ENCODE measurements at places on chromosomes 6 and 20.

GRCh38 chr6:11922901-11923300, 89.2 kb upstream of the HIVEP1 start:
- DNase-seq = no peak

- peak; percentile 16 for DNase-seq
These were observed 28.7 kb downstream of the PYGB start for GRCh38 chr20:25276533-25277050.

DNA sequence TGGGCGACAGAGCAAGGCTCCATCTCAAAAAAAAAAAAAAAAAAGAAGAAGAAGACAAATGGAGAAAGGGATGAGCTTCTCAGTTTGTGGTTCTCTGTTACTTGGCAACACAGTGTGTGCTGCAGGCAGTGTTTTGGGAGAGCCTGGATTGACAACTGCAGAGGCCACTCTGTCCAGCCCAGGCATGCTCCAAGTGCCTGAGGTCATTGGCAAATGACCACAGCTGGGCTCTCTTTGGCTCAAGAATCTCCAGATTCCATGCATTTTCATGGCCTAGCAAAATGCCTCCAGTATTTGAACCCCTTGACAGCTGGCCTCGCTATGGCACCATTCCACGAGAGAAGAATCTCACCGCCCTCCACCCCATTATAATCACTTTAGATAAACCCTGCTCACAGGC, 126.2 kb downstream of the ANKRD60 start:
- DNase-seq = peak; percentile 77

DNA sequence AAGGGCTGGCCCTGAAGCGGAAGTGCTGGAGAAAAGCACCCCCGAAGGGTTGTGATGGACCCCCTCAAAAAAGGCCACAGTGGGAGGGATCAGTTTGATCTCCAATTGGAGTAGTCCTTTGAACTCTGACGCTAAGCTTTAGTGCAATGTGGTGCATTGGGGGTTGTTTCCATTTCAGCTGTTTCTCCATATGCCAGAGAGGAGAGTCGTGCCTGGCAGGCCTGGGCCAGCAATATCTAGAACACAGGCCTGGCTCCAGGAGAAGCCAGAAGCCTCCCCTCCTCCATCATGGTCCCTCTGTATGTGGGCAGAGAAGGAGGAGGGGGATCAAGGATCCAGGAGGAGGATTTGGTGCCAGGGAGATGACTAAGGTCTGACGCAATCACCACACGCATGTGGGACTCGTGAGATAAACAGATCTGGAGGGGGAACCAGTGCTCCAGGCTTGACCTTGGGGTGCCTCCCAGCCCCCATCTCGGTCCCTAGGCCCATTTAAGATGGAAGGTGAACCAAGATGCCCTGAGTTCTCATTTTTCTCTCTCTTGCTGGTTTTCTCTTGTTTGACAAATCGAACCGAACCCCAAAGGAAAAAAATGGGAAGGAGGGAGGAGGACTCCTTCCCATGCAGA, 517.4 kb upstream of the JARID2 start:
- no peak for DNase-seq

DNA sequence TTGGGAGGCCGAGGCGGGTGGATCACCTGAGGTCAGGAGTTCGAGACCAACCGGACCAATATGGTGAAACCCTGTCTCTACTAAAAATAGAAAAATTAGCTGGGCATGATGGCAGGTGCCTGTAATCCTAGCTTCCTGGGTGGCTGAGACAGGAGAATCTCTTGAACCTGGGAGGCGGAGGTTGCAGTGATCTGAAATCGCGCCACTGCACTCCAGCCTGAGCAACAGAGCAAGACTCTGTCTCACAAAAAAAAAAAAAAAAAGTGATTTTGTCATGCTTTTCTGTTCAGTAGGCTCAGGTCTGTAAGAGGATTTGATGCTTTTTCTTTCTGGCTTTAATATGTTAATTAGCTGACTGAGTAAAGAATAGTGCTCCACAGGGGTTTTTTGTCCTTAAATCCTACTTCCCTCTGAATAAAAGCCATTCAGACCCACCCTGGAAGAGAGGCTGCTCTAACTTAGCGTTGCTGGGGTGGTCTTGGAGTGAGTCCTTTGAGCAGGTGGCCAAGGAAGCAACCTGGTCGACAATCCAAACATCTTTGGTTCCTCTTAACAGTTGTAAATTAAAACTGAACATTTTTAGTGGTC, 19.0 kb downstream of the MCM8 start:
- DNase-seq = no peak

- no peak for DNase-seq
These were observed 25.6 kb downstream of the BLTP3A start for GRCh38 chr6:34817446-34817845.

- no peak for DNase-seq
These were observed 19.6 kb downstream of the MYLIP start for GRCh38 chr6:16148498-16148897.

- DNase-seq = no peak
These were observed 11.2 kb downstream of the ZNF337 start for GRCh38 chr20:25685276-25686080.

GRCh38 chr6:39228111-39228971, 934 bp downstream of the KCNK5 start:
- no peak for DNase-seq

- DNase-seq = no peak
These were observed 36.0 kb upstream of the MTRF1L start for GRCh38 chr6:153038378-153039057.

DNA sequence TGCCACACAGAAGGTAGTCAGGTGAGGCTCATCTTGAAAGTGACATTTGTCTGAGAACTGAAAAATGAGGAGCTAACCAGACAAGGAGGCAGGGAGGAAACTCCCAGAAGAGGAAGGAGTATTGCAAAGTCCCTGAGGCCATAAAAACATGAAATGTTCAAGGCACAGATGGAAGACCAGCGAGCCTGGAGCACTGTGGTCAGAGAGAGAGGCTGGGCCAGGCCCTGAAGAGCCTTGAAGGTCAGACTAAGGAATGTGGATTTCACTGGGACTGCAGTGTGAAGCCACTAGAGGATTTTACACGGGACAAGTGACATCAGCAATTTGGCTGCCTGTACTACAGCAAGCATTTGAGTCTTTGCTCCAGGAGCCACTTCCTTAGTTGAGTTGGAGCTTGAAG, 21.1 kb upstream of the TMEM181 start:
- DNase-seq = no peak

DNA sequence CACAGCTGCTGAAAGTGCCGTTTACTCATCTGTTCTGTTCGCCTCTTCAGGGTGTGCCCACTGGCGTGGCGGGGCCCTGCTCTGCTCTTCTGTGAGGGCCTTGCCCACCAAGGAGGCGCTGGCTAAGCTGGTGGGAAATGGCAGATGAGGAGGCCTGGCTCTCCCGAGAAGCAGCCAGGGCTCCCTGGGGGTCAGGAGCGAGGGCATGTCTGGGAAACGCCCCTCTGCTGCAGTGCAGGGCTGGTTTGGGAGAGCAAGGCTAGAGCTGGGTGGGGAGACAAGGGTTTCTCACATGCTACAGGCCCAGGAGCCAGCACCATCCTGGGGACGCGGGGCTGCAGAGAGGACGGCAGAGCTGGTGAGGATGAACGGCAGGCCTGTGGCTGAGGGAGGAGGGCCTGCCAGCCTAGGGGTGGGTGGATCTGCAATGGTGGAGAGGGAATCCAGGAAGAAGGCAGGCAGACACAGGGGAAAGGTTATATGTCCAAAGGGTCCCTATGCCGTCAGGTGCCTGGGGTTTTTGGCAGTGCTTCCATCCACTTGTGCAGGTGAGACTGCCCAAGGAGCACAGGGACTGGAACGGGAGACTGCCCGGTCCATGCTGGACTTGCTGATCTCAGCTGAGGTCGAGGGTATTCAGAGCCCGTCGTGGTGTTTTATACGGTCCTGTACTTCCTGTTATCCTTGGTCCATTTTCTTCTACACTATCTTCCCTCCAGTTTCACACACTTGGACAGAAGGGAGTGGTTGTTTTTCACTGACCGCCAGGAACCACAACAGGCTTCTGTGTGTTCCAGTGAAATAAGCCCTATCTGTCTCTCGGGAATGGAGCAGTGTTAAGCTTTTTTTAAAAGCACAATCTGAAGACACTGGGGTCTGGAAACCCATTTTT, 119.2 kb downstream of the SYCP2 start:
- no peak for DNase-seq

DNA sequence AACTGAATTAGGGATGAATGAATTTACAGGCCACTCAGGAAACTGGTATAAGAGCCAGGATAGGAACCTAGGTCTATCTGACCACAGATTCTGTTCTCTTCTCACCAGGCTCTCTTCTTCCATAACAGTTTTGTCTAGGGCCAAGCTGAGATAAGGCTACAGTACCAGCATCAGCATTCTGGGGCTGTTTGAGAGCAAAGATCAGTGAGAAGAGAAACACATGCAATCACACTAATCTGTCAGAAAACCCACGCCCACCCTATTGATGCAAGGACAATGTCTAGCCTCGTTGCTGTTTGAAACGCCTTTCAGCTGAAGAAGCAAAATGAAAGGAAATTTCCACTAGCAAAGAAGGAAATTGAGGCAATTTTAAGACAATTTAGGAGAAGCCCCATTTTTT, 137.7 kb downstream of the LCA5 start:
- DNase-seq = no peak

DNA sequence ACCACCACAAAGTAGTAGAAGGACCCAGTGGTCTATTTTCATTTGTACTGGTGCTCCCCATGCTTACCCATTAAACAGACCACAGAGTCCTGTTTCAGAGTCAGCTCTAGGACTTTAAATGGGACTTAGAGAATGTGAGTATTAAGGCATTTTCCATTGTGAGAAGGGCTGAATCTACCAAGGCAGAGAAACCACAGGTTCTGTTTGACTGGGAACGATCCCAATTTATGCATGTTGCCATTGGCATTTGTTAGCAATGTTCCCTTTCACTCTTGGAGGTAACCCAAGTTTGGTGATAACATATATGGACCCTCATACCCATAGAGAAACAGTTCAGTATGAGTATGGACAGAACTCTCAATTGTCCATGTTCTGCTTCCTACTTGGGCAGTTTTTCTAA, 672.8 kb downstream of the KIF16B start:
- no peak for DNase-seq

GRCh38 chr6:5249451-5250122, 11.2 kb downstream of the LYRM4 start:
- no peak for DNase-seq

- DNase-seq = no peak
These were observed 31.4 kb downstream of the PTPN1 start for GRCh38 chr20:50541606-50542041.

GRCh38 chr20:37565134-37565811, 37.6 kb upstream of the BLCAP start:
- no peak for DNase-seq

GRCh38 chr6:137928286-137928685, 61.2 kb downstream of the TNFAIP3 start:
- peak; percentile 25 for DNase-seq

GRCh38 chr20:62952373-62952967, at the start of gene SLC17A9:
Gene SLC17A9, plus strand, starts transcription at chr20:62952709. Its CDS starts 122 bp downstream, at chr20:62952831.
- peak; percentile 81 for DNase-seq

DNA sequence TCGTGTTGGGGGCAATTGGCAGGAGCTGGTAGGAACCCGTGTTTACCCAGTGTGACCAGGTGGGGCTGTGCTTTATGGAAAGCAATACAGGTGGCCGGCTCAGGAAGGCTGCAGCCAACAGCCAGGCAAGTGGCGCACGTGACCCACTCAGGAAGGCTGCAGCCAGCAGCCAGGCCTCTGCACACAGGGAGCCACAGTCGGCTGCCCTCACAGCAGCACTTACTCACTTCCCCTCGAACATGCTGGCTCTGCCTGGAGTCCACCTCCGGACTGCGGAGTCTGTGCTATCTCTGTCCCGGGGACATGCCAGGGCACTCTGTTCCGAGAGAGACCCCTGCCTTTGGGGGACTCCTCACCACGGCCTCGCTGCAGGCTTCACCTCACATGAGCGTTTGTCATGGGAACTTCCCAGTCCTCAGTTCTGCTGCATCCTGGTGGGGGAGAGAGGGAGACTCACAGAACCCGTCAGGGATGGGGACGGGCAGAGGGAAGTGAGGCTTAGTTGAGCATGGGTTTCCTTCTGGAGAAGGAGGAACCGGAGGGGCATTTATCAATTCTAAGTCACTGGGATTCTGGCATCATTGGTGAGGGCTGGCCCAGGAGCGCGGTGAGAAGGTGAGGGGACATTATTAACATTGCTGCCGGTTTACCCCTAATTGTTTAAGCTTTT, 76.8 kb downstream of the TTLL2 start:
- DNase-seq = peak; percentile 27

DNA sequence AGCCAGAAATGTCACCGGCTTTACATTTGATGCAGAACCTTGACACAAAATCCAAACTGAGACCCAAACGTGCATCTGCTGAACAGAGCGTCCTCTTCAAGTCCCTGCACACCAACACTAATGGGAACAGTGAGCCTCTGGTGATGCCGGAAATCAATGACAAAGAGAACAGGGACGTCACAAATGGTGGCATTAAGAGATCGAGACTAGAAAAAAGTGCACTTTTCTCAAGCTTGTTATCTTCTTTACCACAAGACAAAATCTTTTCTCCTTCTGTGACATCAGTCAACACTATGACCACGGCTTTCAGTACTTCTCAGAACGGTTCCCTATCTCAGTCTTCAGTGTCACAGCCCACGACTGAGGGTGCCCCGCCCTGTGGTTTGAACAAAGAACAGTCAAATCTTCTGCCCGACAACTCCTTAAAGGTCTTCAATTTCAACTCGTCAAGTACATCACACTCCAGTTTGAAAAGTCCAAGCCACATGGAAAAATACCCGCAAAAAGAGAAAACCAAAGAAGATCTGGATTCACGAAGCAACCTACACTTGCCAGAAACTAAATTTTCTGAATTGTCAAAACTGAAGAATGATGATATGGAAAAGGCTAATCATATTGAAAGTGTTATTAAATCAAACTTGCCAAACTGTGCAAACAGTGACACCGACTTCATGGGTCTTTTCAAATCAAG, 108.4 kb downstream of the RTN4IP1 start:
- DNase-seq = no peak

DNA sequence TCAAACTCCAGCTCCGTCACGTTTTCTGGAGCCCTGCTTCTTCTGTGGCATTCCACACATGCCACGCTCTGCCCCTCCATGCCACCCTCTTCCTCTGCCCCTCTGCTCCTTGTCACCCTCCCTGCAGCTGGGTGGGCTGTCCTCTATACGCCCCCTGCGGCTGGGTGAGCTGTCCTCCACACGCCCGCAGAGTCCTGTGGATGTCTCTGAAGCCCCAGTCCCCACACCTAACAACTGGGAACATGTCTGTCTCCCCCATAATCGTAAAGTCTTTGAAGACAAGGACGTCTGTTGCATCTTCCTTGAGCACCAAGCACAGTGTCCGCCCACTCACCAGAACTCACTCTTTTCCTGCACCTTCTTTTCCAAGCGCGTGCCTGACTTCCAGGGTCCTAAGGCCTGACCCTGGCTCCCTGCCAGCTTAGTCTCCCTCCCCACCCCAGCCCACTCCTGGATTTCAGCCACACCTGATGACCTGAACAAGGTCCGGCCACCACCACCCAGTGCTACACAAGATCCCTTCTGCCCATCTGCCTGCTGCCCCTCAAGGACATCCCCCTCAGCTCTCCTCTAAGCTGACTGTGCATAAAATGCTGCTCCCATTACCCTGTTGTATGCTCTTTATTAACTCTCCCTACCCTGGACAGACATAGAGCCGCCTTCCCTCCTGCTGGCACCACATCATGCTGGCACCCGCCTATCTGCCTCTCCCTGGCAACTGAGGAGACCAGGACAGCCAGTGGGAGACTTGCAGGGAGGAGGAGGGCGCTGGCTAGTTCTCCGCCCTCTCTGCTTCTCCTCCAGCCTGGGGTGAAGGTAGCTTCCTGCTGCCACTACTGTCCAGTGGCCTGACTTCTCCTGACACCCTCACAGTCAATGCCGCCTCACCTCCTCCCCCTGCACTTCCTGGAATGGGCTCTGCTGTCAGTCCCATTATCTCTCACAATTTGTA, 10.7 kb upstream of the PRR18 start:
- DNase-seq = no peak

- DNase-seq = no peak
These were observed 110.0 kb downstream of the MAP7 start for GRCh38 chr6:136440203-136440602.

All from femur (tissue), 1 donor.